Nephron progenitor cell (in vitro differentiated cells): ENCODE measurements at places on chromosomes 11 and 22.

GRCh38 chr22:41178425-41178975 is 26.6 kb upstream of the L3MBTL2 start:
- DNase-seq = no peak

DNA sequence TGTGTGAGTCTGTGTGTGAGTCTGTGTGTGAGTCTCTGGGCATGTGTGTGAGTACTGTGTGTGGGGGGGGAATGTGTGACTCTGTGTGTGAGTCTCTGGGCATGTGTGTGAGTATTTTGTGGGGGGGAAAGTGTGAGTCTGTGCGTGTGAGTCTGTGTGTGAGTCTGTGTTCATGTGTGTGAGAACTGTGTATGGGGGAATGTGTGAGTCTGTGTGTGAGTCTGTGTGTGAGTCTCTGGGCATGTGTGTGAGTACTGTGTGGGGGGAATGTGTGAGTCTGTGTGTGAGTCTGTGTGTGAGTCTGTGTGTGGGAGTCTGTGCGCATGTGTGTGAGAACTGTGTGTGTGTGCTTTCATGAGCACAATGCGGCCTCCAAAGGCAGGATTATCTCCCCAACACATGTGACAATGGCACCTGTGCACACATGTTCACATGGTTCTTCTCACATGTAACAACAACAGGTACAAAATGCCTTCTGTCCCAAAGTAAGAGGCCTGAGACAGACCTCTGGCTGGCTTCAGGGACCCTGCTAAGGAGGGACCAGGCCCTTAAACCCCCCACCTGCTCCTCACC is 1.6 kb downstream of the CD5 start:
- no peak for DNase-seq

- no peak for DNase-seq
Measured at GRCh38 chr11:2387266-2387987, 10.3 kb downstream of the CD81 start.

- no peak for DNase-seq
Measured at GRCh38 chr11:73245461-73245860, 26.7 kb upstream of the P2RY6 start.

DNA sequence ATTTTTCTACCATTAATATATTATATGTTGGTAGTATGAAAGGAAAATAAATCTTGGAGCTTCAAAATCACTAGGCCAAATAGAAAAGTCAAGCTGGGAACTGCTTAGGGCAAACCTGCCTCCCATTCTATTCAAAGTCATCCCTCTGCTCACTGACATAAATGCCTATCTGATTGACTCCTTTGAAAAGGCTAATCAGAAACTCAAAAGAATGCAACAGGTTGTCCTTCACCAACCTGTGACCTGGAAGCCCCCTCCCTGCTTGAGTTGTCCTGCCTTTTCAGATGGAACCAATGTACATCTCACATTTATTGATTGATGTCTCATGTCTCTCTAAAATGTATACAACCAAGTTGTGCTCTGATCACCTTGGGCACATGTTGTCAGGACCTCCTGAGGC is 3.2 kb upstream of the TRIM34 start:
- DNase-seq = no peak

DNA sequence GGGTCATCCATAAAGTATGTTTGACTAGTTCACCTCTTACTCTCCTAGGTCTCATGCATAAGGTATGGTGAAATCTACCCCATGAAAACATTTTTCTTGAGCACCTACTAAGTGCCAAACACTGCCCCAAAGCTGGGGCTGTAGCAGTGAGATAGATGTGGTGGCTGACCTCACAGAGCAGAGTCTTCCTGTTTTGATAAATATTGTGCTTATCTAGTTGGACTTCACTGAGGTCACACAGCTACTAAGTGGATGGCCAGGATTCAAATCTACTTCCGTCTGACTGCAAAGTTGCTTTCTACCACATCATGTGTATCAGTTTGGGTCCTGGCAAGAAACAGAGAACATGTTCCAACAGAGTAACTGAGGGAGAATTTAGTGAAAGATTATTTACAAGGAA is 6.4 kb upstream of the HTATIP2 start:
- no peak for DNase-seq
